Hematopoietic multipotent progenitor cell treated with erythropoietin and hydrocortisone succinate and interleukin-3 and kit ligand, for 15 days (in vitro differentiated cells): ENCODE measurements at places on chromosomes 13 and 19.

GRCh38 chr13:93984876-93985275 is 494.6 kb downstream of the DCT start:
- no peak for DNase-seq

DNA sequence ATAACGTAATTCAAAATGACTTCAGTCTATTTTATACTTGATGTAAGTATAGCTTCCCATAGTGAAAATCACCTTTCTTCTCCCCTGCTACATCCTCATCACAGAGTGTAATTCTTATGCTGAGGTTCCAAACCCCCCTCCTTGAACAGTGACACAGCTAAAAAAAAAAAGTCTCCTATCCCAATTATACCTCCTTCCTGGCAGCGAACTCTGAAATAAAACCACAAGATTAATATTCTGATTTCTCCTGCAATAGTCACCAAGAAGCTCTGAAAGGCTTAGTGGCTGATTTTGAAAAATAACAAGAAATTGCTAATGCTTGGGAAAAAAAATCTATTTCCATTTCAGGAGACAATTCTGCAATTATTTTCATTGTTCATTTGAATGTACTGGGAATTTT is 36.3 kb downstream of the EFNB2 start:
- no peak for DNase-seq

GRCh38 chr13:44092078-44092970 is 212.6 kb downstream of the LACC1 start:
- DNase-seq = no peak

DNA sequence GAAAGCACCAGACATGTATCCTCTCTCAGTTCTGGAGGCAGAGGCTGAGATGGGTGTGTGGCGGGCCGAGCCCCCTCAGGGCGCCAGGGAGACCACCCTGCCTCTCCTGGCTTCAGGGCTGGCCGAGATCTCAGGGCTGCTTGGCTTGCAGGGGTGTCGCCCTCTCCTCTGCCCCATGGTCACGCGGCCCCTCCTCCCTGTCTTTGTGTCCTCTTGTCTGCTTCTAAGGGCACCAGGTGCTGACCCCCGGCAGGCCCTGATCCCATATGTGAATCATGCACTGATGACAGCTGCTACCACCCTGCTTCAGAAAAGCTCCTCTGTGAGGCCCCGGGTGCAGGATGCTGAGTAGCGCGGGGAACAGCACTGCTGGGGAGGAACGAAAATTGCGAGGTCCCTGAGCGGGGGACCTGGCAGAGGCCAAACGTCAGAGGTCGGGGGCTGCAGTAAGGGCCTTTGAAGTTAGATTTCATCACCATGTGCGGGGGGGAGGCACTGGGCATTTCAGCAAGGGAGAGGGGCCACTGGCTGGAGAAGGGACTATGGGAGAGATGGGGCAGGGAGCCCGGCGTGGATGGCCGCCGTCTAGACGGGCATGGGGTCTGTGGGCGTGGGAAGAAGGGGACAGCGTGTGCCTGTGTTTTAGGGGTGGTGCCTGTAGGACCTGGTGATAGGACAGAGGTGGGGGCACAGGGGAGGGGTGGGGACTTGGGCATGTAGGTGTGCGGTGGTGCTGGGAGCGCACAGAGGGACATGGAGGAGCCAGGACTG is 125.2 kb downstream of the KDM4B start:
- DNase-seq = no peak

GRCh38 chr13:77699059-77699680 is 1.7 kb downstream of the SLAIN1 start:
- no peak for DNase-seq

- no peak for DNase-seq
These were observed 209.7 kb downstream of the SPRY2 start for GRCh38 chr13:80131204-80131603.

DNA sequence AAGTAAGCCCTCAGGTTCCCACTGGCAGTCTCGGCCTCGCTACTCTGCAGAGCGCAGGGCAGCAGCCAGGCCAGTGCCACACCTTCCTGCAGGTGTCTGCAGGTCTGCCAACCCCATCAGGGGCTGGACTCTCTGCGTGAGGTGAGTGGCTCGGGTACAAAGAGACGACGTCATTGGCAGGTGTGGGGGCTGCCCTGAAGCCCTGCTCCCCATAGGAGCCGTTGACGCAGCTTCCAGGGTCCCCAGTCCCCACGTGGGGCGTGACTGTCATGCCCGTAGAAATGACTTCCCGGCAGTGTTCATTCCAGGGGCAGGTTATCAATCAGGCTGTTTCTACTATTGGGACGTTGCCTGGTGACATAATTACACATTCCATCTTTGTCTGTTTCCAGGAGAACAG is 15.3 kb upstream of the GJB6 start:
- DNase-seq = no peak

DNA sequence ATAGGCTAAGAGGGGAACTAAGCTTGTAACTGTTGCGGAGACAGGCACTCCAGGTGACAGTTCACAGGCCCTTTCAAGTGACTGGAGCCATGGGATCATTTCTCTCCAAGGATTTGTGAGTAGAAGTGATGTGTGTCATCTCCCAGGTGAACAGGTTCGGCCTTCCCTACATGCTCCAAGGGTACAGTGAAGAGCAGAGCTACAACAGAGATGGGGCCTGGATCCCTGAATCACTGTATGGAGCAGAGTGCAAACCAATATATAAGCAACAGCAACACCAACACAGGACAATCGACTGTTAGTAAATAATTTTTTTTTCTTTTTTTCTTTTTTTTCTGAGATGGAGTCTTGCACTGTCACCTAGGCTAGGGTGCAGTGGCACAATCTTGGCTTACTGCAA is 15.0 kb downstream of the ZSCAN18 start:
- DNase-seq = no peak

GRCh38 chr19:3034406-3034655 is 5.3 kb upstream of the TLE2 start:
- no peak for DNase-seq

DNA sequence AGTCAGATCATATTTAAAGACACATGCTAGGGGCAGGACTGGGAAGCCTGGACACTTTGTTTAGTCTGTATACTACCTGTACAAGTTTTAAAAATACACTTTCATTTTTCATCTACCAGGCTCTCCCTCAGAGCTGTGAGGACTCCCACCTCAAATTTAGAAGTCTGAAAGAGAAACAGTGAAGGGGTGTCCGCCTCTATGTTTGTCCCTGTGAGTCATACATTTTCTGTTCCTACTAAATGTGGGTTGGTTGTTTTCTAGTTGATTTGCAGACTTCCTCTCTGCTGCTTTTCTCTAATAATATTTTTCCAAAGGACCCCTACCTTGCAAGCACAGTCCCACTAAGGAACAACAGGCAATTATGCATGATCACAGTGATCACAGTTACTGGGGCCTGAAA is 110.5 kb downstream of the ENOX1 start:
- no peak for DNase-seq

DNA sequence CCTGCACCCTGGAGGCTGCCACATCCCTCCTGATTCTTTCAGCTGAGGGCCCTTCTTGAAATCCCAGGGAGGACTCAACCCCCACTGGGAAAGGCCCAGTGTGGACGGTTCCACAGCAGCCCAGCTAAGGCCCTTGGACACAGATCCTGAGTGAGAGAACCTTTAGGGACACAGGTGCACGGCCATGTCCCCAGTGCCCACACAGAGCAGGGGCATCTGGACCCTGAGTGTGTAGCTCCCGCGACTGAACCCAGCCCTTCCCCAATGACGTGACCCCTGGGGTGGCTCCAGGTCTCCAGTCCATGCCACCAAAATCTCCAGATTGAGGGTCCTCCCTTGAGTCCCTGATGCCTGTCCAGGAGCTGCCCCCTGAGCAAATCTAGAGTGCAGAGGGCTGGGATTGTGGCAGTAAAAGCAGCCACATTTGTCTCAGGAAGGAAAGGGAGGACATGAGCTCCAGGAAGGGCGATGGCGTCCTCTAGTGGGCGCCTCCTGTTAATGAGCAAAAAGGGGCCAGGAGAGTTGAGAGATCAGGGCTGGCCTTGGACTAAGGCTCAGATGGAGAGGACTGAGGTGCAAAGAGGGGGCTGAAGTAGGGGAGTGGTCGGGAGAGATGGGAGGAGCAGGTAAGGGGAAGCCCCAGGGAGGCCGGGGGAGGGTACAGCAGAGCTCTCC is 6.9 kb upstream of the CEACAM5 start:
- DNase-seq = no peak

GRCh38 chr13:23642110-23642509 is 71.9 kb downstream of the TNFRSF19 start:
- DNase-seq = no peak

GRCh38 chr19:31470229-31470939 is 121.1 kb upstream of the TSHZ3 start:
- DNase-seq = no peak

GRCh38 chr13:97124915-97125809 is 97.0 kb upstream of the MBNL2 start:
- DNase-seq = no peak

GRCh38 chr13:106587787-106588186 is 19.9 kb upstream of the ARGLU1 start:
- DNase-seq = no peak

- DNase-seq = no peak
These were observed 83.2 kb upstream of the IRS2 start for GRCh38 chr13:109869312-109870237.

DNA sequence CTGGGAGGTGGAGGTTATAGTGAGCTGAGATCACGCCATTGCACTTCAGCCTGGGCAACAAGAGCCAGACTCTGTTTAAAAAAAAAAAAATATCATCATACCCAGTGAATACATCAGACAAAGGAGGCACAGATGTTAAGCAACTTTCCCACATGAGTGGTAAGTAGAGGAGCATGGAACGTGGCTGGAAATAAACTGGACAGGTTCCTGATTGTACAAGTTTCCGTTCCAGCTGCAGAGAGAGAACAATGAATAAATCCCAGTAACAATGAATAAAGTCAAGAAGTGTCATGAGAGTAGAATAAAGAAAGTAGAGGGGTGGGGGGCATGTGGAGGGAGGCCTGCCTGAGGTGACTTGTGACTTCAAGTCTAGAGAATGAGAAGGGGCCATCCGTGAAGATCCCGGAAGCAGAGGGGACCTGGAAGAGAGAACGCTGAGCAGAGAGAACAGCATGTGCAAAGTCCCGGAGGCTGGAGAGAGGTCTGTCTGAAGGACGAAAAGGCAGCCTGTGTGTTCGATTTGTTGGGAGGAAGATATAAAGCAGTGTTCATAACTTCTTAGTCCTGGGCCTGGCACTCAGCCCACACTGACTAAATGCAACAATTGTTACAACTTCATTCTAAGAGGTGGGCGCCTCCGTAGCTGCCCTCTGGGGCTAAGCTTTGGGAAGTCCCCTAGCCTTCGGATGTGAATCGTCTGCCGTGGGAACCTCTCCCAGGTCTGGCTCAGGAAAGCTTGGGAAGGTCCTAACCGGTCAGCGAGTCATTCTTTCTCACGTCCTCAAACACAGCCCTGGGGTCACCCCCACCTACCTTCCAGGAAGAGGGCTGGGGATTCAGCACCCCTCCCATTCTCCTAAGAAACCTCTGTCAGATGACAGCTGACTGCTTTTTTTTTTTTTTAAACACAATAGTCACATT is 15.3 kb upstream of the ARHGEF18 start:
- DNase-seq = no peak
